ENCODE measurements at places on chromosomes 2 and 18.
A peak's percentile ranks its signal among the peaks of the same experiment; 100 is the strongest.

GRCh38 chr2:214742119-214742518 is 67.4 kb downstream of the BARD1 start:
- DNase-seq, result no peak

DNA sequence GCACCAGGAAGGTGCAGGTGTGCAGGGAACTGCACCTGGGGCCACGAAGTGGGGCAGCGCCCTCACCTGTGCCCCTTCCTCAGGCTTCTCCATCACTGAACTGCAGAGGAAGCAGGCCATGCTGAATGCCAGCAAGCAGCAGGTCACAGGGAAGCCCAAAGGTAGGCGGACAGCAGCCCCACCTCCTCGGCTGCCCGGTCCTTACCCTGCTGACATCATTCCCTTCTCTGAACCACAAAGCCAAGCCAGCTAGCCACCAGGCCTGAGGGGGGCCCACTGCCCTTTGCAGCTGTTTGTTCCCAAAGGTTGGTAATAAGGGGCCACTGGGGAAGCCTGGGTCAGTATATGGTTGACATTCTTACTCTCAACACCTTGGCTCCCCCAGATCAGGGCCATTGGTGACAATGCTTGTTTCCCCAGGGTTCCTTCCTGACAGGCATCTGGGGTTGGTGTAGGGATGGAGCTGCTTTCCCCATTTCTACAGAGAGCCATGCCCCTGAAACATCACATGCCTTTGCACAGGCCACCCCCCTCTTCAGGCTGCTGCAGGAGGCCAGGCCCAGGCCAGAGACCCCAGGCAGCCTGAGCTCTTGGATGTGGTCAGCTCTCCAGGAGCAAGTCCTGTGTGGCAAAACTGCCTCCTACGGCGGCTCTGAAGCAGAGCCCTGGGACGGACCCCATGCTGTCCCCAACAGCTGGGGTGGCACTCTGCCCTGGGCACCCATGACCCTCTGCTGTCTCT is 47.8 kb downstream of the FAM168B start:
- DNase-seq, result no peak

DNA sequence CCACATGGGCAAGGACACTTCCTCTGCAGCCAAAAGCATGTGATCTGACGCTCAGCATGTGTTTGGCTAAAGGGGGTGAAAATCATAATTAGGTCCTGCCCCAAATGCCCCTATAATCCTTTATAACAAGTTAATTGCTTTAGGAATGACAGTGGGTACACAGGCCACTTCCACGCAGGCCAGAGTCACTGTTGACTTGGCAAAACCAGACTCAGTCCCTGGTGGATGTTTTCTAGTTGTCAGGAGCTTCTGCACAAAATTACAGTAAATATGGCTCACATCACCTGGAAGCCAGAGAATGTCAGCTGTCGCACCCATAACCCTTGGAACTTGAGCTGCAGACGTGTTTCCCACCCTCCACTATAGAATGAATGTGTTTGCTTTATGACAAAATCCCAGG is 13.3 kb upstream of the PXDN start:
- DNase-seq, result no peak

- no peak for DNase-seq
Measured at GRCh38 chr2:177282181-177282641, 17.7 kb upstream of the NFE2L2 start.

GRCh38 chr2:106735807-106736206 is 150.2 kb downstream of the ST6GAL2 start:
- no peak for DNase-seq

GRCh38 chr2:159101755-159102489 is 133.5 kb downstream of the TANC1 start:
- DNase-seq, result no peak

DNA sequence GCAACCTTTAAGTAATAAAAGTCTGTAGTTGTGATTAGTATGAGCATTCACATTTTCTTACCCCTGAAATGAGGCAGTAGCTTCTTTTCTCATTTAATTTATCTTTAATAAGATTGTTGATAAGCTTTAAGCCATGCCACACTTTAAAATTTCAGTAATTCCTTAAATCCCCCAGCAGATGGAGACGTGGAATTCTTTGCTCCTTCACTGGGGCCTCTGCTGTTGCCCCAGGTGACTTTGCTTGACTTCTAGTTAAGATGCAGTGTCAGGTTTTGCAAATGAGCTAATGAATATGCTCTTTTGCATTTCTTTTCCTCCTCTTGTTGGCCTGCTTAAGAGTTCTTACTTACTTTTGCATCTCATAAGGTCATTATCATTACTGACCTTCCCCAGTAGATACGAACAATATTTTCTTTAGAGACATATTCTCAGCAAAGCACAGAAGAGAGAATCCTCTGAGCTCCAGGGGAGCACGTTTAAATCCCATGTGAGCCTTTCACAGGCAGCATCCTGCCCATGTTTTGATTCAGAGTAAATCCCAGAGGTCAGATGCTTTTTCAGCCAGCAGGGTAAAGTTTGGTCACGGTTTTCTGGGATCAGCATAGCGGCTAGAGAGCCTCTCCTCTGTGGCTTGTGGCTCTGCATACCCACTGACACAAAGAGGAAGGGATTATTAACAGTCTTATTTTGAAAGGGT is 222.9 kb downstream of the PTPRM start:
- peak; percentile 20 for DNase-seq

DNA sequence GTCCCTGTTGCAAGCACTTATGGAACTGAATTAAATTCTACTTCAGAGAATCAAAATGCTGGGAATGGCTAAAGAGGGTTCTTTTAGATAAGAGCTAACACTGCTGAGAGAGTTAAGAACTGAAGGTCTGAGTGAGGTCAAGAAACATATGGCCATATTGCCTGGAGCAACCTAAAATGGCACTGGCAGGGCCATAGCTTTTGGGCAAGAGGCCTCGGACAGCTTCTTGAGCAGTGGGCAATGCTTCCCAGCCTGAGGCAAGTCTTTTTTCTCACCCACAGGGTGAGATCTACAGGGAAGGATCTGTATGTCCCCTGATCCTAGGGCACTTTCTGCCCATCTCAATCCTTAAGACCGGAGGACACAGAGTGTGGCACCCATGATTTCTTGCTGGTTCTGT is 244.6 kb upstream of the NT5C1B start:
- no peak for DNase-seq

DNA sequence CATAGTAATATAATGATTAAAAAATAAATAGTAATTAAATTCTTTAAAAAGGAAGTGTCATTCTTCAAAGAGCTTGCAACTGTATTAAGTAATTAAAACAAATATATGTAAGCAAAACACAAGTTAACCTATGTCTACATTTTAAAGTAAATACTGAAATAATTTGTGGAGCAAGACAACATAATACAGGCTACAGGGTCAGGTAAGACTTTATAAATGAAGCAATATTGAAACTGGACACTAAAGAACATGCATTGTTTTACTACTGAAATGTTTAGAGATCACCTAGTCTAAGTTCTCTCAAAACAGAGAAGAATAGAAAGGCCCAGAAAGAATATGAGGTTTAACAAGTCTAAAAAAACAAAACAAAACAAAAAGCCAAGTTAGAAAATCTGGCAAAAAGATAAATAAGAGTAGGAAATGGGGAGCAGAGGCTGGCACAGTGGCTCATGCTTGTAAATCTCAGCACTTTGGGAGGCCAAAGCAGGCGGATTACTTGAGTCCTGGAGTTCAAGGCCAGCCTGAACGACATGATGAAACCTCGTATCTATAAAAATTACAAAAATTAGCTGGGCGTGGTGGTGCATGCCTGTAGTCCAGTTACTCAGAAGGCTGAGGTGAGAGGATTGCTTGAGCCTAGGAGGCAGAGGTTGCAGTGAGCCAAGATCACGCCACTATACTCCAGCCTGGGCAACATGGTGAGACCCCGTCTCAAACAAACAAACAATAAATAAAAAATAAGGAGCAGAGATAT is 34.4 kb downstream of the VPS54 start:
- no peak for DNase-seq

DNA sequence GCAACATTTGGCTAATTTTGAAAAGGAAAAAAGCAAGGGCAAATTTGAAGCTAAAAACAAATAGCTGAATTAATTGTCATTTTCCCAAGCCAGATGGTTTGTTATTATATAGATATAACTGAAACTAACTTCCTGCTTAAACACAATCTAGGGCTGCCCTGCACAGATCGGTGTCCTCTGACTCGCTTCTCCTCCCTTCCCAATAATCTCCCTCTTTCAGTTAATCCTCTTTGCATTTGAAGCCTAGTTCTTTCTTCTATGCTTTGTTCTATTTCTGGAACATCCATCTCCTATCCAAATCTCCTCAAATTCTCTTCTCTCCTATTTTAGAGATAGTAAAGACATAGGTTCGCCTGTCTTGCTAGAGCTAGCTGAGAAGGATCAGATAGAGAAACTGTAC is 328.1 kb downstream of the SLC8A1 start:
- no peak for DNase-seq

DNA sequence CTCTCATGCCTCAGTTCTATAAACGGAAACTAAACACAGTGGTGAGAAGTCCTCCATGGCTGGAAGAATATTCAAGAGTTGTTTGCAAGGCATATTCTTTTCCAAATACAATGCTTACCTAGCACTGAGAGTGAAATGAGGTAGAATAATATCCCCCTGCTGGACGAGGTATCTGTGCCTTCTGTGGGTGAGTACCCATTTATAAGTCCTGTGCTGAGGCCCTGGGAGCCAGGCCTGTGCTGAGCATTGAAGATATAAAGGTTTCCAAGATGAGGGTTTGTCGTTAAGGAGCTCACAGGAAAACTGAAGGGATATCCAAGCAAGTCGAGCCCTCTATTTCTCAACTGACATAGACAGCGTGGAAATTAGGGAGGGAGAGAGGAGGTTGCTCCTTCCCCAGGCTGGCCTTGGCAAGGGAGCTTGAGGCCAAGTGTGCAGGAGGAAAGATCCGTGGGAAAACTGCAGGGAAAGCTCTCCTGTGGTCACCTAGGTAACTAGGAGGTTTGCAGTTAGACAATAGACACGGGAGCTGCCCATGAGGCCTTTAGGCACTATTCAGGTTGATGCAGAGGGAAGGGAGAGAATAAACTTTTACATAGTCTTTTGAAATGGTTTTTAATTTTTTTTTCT is 17.6 kb downstream of the PTPRM start:
- no peak for DNase-seq

GRCh38 chr2:222108957-222109585 is 189.7 kb downstream of the PAX3 start:
- no peak for DNase-seq

GRCh38 chr2:74457549-74458131 is 598 bp upstream of the WBP1 start:
- no peak for DNase-seq

- no peak for DNase-seq
Measured at GRCh38 chr2:196725882-196726281, 73.6 kb downstream of the GTF3C3 start.

DNA sequence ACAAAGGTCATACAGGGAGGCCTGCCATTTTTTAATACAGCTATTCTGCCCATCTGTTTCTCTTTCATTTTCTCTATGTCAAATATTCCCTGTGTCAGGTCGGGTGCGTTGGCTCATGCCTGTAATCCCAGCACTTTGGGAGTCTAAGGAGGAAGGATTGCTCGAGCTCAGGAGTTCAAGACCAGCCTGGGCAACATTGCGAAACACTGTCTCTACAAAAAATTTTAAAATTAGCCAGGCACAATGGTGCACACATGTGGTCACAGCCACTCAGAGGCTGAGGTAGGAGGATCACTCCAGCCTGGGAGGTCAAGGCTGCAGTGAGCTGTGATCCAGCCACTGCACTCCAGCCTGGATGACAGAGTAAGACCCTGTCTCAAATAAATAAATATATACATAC is 34.7 kb downstream of the TMEM37 start:
- DNase-seq, result no peak

- DNase-seq, result no peak
Measured at GRCh38 chr2:237120916-237121315, 35.2 kb downstream of the COPS8 start.

DNA sequence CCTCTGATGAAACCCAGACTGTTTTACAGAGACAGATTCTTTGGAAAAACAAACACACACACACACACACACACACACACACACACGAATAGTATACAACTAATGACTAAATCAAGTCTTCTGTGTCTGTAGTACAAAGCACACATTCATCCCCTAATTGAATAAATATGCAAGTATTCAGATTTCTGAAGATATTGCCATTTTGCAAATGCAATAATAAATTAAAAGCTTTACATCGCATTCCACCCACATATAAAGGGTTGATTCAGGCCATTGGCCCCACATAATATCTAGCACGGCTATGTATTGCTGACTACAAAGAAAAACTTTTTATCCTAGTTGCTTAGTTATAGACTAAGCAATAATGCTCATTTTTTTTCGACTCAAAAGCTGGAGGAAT is 86.2 kb downstream of the PAX3 start:
- no peak for DNase-seq

GRCh38 chr2:197324801-197325200 is 14.2 kb upstream of the ANKRD44 start:
- DNase-seq, result no peak

GRCh38 chr2:70519453-70519852 is 34.2 kb downstream of the TGFA start:
- DNase-seq, result no peak

DNA sequence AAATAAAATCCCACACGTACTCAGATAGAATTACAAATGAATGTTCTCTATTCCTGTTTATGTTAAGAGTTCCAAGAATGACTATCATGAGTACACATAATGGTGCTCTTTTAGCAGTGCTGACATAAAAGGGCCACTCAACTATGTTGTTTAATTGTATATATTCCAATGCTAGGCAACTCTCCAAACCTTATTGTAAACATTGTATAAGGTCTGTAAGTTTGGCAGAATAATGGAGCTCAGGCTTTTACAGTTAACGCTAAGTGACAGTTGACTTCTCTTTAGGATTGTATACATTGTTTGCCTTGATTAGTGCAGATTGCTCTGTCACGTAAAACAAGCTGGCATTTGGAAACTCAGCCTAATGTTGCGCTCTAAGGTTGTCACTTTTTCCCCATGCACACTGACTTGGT is 20.8 kb downstream of the RBMS1 start:
- peak; percentile 49 for DNase-seq

- DNase-seq, result no peak
Measured at GRCh38 chr2:157933160-157933920, 57.2 kb upstream of the ACVR1 start.

- DNase-seq, result no peak
Measured at GRCh38 chr2:206408323-206409320, 34.7 kb upstream of the ADAM23 start.

GRCh38 chr2:168220965-168221819 is 26.2 kb downstream of the STK39 start:
- DNase-seq, result peak; percentile 35

DNA sequence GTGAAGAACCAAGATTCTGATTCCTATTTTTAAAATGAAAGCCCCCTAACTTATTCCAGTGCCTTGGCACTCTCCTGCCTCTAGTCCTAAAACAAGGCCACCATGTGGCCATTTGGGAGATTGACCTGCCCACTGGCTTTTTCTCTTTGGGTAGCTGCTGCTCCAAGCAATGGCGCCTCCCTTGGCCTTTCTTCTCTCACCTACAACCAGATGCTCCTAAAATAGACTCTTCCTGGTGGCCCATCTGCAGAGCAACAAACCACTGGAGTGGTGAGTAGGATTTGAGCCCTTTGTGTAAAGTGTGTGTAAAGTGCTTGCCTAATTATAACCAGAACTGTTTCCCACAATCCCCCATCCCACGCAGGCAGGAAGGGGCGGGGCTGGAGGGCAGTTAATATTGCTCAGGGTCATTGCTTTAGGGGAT is 114.2 kb downstream of the FHOD3 start:
- peak; percentile 20 for DNase-seq
